Stimulated activated CD8-positive, alpha-beta memory T cell treated with anti-CD3 and anti-CD28 coated beads, Interleukin-2, amount 100 ng/mL, for 48 hours (primary cell): ENCODE measurements at places on chromosomes 1 and 21.

DNA sequence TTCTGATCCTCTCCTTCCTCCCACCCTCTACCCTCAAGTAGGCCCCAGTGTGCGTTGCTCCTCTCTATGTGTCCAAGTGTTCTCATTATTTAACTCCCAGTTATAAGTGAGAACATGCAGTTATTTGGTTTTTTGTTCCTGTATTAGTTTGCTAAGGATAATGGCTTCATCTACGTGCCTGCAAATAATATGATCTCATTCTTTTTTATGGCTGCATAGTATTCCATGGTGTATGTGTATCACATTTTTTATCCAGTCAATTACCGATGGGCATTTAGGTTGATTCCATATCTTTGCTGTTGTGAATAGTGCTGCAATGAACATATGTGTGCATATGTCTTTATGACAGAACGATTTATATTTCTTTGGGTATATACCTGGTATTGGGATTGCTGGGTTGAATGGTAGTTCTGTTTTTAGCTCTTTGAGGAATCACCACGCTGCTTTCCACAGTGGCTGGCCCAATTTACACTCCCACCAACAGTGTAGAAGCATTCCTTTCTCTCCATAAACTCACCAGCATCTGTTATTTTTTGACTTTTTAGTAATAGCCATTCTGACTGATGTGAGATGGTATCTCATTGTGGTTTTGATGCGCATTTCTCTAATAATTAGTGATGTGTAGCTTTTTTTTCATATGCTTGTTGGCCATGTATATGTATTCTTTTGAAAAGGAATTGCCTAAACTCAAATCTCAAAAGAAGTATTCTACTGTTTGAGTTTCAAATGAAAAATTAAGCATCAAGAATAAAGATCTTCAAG, 116.9 kb downstream of the ETS2 start:
- DNase-seq: no peak

GRCh38 chr21:25664491-25664931, 25.5 kb downstream of the JAM2 start:
- DNase-seq: no peak

DNA sequence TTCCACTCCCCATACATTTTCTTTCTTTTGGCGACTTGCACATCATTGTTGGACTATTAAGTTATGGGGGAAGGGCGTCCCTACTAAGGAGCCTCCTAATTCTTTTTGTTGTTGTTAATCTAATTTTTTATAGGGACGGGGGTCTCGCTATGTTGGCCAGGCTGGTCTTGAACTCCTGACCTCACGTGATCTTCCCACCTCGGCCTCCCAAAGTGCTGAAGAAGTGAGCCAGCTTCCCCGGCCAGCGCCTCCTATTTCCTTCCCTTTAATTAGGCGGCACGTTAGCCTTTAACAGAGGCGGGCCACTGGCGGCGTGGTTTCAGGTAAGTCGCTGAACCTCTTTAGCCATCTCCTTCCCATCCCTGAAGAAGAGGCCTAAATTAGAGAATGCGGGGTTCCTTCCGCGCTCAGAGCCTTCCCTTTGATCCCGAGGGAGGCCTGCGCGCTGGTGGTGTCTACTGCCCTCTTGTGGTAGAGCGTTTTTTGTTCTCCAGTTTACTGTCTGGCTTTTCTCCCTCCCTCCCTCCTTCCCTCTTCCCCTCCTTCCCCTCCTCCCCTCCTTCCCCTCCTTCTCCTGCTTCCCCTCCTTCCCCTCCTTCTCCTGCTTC, 38.1 kb downstream of the TNFRSF9 start:
- peak; percentile 43 for DNase-seq

DNA sequence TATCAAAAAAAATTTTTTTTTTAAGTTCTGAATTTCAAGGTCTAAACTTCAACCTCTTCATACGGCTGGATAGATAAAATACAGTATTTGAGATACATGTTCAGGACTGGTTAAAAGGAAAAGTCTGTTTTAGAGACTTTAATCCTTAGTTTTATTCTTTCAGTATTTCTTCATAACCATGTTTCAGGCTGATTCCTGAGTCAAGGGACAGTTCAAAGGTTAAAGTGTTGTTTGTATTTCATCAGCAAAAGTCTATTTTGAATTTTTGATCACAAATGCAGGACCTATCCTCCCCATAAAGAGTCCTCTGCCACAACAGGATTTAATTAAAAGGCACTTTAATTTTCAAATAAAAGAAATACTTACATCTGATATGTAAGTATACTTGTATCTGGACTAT, 53.5 kb downstream of the SELENOF start:
- DNase-seq: no peak

- DNase-seq: peak; percentile 4
These were observed 220.0 kb downstream of the SETD4 start for GRCh38 chr21:35840197-35840799.
